GM12864 (cell line): ENCODE measurements at places on chromosomes 3 and 15.
A peak's percentile ranks its signal among the peaks of the same experiment; 100 is the strongest.

- DNase-seq, result no peak
These were observed 5.4 kb downstream of the UBE2E1 start for GRCh38 chr3:23811185-23811527.

DNA sequence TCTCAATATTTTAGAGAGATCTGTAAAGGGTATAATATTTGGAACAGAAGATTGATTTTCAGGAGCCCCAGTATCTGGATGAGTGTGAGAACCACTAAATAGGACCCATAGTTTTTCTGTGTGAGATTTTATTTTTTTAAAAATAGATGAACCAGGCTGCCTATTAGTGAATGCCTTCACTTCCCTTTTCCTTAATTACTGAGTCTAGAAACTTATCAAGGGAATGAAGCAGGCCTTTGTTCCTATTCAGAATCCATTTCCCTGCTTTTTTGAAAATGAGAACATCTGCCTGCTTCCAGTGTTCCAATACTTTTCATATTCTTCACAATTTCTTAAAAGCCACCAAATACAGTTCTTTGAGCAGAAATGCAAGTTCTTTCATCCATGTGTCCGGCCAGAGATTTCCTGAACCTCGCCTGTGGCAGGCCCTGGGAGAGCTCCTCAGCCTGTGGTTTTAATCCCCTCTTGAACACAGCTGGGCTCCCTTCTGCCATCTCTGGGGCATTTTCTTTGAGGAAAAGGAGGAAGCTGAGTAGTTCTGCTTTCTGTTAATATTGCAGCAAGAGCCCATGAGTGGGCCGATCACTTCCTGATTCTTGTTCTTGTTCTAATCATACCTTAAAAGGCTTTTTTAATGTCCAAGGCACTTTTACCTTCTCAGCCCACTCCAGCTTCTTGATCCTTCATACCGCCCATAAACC, 4.7 kb downstream of the EHD4 start:
- peak; percentile 53 for DNase-seq

DNA sequence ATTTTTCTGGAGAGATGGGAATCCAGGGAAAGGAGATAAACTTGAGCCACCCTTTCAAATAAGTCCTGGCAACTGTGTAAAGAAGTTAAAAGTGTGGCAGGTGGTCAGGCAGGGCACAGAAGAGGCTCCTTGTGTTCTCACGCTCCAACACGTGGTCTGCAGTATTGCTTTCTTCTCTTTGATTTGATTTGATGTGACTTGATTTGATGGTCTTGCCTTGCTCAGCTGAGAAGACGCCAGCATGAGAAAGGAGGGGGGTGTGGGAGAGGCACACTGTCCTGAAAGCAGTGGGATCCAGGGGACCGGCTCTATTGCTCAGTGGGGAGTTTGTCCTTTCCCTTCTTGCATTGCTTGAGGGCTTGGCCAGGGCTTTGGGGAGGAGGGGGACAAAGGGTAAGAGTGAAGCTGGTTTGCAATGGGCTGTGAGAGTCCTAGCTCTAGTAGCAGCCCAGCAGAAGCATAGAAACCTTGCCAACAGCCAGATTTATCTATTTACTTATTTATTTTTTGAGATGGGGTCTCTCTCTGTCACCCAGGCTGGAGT, 25.7 kb upstream of the NEO1 start:
- DNase-seq, result no peak

GRCh38 chr3:119637679-119638477, 22.5 kb downstream of the POPDC2 start:
- no peak for DNase-seq

DNA sequence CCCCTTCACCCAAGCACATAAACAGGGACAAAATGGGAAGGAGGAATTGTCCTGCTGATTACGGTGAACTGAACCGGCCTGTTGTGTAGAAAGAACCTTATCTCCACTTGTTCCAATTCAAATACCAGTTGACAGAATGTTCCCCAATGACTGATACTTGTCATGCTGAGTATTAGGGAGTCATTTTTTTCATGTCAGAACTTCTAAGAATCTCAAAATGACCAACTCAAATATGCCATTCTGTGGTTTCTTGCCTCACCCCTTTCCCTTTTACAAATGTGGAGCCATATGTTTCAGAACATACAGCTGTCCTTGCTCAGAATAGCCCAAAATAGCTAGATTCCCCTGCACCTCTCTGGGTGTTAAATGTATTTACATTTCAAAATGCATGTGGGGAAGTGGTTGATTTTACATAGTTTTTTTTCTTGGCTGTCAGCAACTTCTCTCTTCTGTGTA, 405.9 kb upstream of the TBL1XR1 start:
- no peak for DNase-seq

DNA sequence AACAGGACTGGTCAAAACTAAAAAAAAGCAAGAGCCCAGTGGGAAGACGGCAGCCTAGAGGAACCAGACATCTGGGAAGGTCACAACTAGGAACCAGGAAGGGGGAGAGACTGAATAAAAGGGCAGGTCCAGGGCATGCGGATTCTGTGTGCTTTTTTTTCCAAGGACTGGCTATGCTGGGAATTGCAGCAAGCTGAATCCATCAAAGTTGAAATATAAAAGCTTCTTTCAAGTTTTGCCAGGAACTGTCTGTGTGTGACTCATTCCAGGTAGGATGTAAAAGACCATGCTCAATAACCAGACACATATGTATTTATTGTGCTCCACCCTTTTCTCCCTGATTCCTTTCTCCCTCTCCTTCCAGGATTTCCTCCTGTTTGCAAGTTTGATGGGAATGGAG, 47.9 kb upstream of the CCDC80 start:
- DNase-seq, result no peak

DNA sequence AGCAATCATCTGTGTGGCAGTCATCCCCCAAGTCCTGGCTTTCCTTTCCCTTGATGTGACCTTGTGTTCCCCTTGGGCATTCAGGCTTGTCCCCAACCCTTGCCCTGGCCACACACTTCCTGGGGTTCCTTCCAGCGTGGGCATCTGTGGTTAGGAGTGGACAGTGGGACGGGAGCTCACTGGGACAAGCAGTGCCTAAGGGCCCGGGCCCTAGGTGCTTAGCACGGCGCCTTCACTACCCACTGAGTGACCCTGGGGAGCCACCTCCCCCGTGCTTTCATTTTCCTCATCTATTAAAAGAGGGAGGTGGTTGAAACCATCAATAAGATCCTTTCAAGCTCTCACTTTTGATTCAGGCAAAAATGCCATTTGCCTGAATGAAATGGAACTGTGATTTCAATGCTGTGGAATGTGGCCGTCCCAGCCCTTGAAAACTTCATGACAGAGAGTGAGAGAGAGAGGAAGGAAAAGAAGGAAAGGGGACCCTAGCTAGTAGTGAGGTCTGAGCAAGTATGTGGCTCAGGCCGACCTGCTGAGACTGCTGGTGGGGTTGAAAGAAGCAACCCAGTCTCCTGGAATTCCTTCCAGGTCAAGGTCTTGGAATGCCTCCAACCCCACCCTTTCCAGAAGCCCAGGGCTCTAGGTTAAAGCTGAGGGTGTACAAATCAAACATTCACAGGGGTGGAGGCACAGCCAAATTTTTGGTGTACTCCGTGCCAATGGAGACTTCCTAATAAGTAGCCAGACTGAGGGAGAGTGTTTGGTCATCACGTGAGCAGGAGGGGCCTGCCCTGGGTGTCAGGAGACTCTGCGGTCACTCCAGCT, 302.9 kb downstream of the TLE3 start:
- no peak for DNase-seq

- no peak for DNase-seq
These were observed 205.5 kb upstream of the MRPL3 start for GRCh38 chr3:131708241-131708640.

GRCh38 chr3:140423146-140423545, 254.7 kb upstream of the TRIM42 start:
- DNase-seq, result no peak

GRCh38 chr3:120661106-120661905, 20.7 kb downstream of the HGD start:
- no peak for DNase-seq

- DNase-seq, result no peak
These were observed 749.5 kb downstream of the ROBO1 start for GRCh38 chr3:79018265-79018664.

- DNase-seq, result no peak
These were observed 5.0 kb downstream of the THBS1 start for GRCh38 chr15:39585871-39586301.

DNA sequence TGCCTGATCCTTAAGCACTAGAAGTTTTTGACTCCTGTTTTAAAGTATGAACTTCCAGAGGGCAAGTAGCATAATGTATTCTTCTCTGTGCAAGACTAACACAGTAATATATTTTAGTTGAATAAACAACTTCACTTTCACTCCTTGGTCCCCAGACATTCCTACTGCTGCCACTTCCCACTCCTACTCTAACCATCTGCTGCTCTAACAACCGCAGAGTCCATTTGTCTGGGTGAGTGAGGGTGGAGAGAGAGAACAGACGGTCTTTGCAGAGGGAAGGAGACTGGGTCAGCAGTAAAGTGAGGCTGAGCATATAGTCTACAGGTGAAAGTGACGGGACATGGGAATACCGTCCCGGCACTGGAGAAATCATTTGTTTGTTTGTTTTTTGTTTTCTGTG, 301.0 kb upstream of the SLCO3A1 start:
- no peak for DNase-seq

- peak; percentile 34 for DNase-seq
These were observed 99.8 kb downstream of the TMEM108 start for GRCh38 chr3:133138017-133138416.

DNA sequence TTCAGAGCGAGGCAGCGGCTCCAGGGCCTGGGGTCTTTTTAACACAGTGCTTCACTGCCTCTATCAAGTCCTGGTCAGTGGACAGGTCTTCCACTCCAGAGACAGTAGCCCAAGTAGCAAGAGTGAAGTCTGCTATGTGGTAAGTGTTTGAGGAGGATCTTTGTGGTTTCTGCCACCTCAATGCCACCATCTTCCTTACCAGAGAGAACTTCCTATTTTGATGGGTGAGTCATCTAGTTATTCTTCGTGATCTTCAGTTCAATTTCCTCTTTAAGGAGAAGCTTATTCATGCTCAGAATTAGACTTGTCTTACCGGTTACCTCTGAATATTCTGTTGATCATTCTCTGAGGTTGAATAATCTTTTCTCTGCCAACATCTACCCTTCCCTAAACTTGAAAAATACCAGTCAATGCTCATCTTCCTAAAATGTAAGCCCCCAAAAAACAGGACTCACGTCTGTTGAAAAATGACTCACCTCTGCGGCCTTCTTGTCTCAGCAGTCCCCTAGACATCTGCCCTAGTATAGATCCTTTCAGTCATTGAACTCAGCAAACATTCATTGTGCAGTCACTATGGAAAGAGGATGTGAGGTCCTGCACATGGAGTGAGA, 32.2 kb upstream of the BCL6 start:
- no peak for DNase-seq

DNA sequence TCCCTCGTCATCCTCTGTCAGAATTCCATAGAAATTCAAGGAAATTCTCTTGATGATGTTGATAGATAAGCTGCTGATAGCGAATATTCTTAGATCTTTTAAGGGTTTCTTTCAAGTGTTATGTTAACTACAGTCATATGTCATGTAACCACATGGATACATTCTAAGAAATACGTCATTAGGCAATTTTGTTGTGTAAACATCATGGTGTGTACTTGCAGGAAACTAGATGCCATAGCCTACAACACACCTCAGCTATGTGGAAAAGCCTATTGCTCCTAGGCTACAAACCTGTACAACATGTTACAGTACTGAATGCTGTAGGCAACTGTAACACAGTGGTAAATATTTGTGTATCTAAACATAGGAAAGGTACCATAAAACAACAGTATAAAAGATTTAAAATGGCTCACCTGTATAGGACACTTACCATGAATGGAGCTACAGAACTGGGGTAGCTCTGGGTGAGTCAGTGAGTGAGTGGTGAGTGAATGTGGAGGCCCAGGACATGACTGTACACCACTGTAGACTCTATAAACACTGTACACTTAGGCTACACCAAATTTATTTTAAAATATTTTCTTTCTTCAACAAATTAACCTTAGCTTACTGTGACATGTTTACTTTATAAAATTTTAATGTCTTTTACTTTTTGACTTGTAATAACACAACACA, 34.6 kb downstream of the GLDN start:
- DNase-seq, result no peak

DNA sequence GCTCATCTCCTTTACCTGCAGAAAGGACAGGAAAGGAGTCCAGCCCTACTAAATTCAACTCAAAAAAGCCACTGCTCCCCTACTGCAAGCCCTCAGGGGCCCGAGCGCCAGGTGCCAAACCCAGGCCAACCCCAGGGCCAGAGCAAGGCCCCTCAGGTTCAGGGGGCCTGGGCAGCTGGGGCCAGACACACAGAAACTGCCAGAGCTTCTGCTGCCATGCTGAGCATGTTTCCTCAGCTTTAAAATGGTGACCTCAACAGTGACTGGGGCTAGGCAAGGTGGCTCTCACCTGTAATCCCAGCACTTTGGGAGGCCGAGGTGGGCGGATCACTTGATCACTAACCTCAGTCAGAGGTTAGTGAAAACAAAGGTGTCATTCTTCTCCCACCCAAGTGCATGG, 38.8 kb downstream of the KLHL25 start:
- no peak for DNase-seq

- no peak for DNase-seq
These were observed 170.2 kb upstream of the TLE3 start for GRCh38 chr15:70267879-70268278.

DNA sequence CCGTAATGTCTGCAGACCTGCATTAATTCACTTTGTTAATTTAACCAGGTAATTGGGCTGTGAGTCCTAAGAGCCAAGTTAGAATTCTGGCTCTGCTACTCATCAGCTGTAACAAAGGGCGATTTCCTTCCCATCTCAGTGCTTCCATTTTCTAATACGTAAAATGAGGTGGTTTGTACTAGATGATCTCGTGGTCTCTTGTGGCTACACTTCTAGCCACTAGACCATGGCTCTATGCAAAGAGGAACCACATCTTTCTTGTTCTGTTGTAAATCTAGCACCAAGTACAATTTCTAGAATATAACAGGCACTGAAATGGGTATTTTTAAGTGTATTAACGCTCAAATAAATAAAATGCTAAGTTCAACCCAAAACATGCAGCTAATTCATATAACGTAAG, 174.4 kb upstream of the THBS1 start:
- DNase-seq, result no peak

- DNase-seq, result no peak
These were observed at the start of gene SEMA3B for GRCh38 chr3:50268703-50269451. Gene SEMA3B, plus strand, starts transcription at chr3:50269147. Its CDS starts 94 bp downstream, at chr3:50269241.

- no peak for DNase-seq
These were observed 193.5 kb downstream of the FOXP1 start for GRCh38 chr3:71389911-71390573.

GRCh38 chr15:40283615-40284300, 894 bp upstream of the ANKRD63 start:
- no peak for DNase-seq

DNA sequence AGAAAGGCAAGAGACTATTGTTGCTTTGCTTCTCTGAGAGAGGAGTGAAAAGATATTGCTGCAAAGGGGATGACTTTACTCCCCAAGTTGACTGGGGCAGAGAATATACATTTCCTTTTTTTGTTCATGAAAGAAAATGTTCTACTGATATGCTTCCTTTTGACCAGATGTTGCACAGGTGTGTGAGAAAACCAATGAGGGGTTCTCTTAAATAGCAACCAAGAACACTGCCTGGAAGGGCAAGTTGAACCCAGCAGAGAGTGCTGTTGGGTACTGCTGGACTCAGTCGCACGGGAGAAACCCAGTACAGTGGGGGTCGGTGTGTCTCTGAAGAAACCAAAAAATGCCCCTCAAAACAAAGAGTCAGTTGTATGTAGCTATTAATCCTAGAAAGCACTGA, 101.2 kb downstream of the CHST2 start:
- DNase-seq, result no peak
